Hepatocyte (in vitro differentiated cells): ENCODE measurements at places on chromosomes 11 and 22. TPM values are rescaled to one million over a fixed set of nuclear protein-coding genes. Genes with fewer than 3 reads are reported as not detected.

DNA sequence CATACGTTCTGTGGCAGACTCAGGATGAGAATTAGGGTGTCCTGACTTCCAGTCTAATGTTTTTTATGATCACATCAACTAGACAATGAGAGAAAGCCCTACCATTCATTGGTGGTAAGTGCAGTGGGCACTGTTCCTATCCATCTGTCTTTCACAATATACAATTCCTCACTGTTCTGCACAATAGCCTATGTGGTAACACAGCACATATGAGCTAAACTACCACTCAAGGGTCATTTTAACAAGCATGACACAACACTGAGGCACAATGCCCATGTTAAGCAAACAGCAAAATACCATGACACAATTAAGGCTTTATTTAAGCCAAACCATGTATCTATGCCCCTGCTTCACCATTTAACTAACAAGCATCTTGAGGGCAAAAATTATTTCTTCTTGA, 52.3 kb downstream of the SIK3 start:
- no peak for DNase-seq

- no peak for DNase-seq
Measured at GRCh38 chr11:129426038-129426437, 50.4 kb downstream of the BARX2 start.

DNA sequence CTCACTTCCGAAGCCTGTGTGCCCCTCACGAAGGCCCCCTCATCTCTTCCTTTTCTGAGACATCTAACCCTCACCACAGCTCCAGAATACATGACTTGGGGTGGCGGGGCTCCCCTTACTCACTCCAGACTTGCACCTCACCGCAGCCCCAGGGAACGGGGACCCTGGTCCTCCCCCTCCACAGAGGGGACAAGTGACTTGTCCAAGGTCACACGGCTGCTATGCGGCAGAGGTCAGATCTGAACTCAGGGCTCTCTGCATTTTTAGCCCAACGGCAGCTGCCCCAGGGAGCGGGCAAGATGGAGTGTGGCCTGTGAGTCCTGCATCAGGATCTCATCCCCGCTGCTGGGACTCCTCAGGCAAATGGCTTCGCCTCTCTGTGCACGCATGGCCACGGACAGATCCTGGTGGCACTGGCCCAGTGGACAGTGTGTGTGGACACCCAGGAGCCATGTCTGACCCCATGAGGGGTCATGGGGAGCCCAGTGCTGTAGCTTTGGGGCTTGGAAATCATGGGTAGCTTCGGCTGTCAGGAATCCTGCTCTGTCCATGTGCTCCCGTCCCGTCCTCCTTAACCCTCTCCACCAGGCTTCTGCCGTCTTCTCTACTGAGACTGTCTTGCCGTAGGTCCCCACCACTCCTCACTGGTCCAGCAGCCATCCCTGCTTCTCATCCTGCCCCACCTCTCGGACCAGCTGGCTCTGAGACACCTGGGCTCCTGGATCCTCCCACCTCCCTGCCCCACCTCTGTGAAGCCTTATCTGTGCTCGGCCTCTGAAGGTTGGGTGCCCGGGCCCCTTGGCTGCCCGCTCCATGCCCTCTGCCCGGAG, 48.0 kb upstream of the CARS1 start:
- no peak for DNase-seq

Gene NPTXR
- 3.1 and 3.8 TPM in 2 replicates for total RNA-seq

Gene GRK3
- 7.1 and 7.3 TPM in 2 replicates for total RNA-seq
